ENCODE measurements at places on chromosomes 12 and 14.

DNA sequence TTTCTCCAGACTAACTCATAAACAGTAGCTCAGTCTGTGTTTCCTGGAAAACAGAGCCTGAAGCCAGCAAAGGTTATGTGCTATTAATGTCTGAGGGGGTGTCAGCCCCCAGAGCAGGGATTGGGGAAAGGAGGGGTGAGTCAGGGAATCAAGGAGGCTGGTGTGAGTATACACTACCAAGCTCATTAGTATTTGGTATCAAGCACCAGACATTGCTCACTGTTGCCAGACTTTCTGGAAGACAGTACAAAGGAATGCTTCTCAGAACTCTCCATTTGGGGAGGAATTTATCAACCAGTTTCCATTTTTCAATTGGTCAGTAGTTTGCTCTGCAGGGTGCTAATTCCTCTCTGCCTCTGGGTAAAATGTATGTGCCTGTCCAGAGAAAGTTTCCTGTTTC lies 443.4 kb downstream of the GLT1D1 start:
- DNase-seq, result no peak

DNA sequence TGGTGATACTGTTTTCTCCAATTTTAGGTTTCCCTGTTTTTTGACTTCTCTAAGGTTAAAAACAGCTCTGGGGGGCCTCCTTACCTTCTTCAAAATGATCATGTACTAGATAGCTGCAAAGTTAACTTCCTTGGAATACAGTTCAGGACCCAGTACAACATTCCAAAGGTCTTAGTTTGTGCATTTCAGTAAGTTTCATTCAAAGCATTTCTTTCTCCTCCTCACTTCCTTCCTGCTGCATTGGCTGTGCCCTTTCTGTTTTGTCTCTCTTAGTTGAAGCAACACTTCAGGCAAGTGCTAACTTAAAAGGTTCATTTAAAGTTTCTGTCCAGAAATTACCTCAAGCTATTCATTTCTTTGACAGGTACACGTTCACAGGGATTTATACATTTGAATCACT lies 95.7 kb downstream of the SCN8A start:
- no peak for DNase-seq

DNA sequence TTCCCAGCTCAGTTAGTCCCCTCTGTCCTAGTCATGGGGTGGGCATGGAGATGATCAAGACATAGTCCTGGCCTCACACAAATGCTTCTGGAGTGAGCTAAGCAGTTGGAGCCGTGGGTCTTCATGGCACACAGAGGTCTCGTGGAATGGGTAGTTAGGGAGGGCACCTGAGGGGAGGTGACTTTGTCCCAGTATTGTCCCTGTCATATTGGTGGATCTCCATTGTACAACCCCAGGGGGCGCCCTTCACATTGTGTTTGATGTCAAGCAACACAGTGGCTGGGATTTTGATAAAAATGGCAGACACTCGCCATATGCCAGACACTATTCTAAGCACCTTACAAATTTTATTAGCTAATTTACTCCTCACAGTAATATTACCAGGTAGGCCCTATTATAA lies 175.4 kb upstream of the LHX5 start:
- DNase-seq, result no peak

DNA sequence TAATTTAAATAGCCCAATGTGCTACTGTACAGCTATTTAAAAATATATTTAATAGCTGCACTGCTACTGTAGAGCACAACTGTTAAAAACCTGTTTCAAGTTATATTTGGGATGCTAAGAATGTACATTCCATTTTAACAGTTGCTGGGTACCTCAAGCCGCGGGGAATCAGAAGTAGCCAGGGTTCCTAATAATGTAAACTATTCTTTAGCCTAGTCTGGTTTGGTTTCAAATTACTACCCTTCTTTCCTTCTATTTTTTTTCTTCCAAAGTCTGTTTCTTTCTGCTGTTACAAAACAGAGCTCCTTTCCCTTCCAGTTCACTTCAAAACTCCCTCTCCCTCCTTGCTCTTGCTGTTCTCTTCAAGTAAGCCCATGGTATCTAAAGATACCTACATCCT lies 21.3 kb downstream of the SCAF11 start:
- DNase-seq, result no peak

GRCh38 chr12:107360482-107360881 lies 267.1 kb upstream of the CRY1 start:
- no peak for DNase-seq

DNA sequence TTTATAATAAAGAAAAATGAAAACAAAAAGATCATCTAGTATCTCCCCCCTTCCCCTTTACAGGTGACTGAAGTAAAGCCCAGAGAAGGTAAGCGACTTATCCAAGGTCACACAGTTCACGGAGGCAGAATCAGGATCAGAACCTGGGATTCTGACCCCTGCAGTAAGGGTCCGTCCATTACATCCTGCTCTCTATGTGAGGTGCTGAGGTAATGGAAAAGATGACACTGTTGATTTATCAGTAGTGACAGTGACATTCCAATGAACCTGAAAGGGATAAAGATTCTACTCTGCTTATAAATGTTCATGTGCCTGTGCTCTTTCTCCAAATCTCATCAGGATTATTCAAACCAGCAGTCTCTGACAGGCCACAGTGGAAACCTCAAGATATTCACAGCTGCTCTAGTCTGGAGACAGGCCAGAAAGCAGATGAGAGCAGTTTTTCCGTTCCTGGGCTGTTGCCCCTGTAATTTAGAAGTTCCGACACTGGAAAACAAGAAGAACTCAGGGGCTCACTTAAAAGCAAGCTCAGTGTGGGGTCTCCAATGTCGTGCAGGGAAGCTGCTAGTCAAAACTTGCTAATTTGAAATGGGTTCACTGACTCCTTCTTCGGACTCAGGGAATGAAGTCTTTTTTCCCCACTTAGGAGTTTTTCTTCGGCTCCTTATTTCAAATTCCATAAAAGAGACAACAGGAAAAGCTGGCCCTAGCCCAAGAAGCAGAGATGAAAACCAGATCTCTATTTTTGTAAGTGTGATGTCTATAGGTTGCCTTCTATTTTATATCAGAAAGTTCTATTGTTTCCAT lies 131.8 kb upstream of the EEA1 start:
- peak; percentile 52 for DNase-seq

- no peak for DNase-seq
Measured at GRCh38 chr14:54177641-54178621, 218.9 kb upstream of the CDKN3 start.

DNA sequence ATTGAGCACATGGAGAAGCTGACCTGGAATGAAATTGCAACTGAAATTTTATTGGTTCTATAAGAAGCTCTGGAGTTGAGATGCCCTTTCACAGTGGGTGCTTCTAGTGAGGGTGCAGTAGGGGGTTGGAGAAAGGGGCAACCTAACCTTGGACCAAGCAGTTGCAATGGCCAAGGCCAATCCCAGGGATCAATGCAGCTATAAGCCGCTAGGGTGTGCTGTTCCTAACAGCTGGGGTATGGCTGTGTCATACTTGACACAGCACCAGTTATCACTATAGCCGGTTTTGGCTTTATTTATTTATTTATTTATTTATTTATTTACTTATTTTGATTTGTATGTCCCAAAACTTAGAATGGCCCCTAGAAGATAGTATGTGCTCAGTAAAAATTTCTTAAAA lies 505.9 kb downstream of the FLRT2 start:
- DNase-seq, result no peak

GRCh38 chr12:27593266-27593665 lies 69.3 kb downstream of the PPFIBP1 start:
- no peak for DNase-seq

DNA sequence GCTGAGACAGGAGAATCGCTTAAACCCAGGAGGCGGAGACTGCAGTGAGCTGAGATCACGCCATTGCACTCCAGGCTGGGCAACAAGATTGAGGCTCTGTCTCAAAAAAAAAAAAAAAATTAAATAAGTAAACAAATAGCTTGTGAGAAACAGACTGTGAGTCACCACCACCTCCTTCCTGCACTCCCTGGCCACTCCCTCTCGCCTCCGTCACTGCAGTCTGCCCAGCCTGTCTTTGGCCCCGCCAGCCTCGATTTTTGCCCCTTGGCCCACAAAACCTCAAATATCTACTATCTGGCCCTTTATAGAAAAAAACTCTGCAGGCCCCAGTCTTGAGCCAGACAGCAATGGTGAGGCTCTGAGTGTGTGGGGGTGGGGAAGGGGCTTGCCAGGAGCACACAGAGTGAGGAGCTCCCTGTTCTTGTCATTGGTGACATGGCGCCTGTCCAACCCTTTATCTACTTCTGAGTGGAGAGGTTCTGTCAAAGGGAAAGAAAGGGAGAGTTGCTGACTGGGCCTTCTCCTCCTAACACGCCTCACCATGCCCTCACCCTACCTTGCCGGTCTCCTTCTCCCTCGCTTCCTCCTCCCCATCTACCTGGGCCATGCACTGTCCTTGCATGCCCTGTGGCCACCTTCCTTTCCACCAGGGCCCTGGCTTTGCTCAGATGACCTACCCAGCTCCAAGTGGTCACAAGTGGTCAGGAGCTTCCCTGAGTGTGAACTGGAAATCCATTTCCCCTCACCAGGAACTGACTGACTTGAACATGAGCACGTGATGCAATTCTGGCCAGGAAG lies 22.1 kb downstream of the LGMN start:
- DNase-seq, result no peak

- DNase-seq, result no peak
Measured at GRCh38 chr12:1633459-1633858, 4.4 kb downstream of the WNT5B start.

DNA sequence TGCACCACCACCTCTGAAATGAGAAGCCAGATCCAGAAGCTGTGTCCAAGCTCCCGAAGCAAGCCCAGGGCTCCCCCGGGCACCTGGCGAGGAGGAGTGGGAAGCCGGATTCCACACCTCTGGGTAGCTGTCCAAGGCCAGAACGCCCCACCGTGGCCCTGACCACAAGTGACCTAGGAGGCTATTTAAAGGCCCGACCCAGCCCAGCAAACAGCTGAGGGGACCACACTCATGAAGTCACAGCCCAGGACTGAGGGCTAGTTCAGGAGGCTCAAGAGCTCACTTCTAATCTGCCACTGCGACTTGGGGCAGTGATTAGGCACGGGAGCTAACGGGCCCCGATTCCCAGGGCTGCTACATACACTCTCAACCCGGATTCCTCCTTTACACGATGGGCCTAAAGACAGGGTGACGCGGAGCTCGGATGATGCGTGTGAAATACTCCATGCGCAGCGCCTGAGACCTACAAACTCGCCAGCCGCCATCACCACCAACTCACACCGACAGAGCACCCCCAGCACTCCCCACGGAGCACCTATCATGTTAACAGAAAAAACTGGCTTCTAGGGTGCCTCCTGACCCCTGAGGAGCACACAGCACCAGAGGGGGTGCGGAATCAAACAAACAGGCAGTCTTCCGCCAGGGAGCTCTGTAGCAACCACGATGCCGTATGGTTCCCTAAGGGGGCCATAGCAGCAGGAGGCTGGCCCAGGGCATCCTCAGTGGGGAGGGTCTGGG lies 84.0 kb upstream of the GPR68 start:
- no peak for DNase-seq

GRCh38 chr14:88007608-88008007 lies 2.7 kb downstream of the GPR65 start:
- no peak for DNase-seq

DNA sequence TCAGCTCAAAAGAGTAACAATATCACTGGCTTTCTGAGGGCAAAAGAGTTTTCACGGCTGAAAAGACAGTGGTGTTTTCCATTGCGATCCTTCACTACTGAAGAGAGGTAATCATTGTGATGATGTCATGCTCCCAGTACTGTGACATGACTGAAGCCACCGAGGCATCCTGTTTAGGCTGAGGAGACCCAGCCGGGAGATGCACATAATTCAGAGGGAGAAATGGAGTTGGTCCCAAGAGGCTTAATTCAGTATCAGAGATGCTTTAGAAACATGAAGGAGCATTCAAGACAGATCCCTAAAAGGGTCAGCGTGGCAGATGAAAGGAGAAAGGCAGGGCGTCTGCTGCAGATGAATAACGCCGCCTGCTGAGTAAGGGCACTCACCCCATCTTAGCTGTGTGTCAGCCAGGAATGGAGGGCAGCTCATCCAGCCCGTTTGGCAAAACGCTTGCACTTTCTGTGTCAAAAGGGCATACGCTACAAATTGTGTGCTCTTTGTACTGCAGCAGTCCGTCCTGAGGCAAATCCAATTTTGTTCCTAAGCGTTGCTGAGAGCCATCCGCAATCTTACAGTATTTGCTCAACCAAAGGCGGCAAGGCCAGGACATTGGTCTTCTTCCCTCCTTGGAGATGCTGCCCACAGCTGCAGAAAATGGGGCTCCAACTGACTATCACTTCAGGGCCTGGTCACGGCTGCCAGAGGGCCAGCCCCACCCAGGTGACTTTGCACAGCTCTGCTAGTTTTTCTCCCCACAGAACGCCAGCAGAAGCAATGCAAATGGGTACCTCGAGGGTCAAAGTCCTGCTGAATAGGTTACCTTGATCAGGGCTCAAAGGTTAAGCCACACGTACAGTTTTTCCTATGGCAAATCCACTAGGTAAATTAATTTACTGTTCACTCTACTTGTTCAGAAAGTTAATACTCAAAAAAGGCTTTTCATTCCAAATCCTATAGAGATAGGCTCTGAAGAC lies 23.5 kb downstream of the CCDC92 start:
- DNase-seq, result no peak

DNA sequence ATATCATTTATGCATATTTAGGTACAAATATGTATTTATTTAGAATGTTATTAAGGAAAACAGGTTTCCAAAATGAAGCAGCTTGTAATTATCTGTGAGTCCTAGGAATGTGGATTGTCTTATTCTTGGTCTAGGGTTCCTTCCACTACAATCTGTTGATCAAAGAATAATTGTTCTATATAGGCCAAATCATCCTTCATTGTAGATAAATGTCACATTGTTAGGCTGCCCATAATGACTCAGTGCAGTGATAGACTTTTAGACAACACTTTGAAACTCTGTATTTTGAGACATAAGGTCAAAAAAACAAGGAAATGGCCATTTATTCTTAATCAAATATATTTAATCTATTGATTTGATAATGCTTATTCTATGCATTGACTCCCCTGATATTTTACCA lies 283.0 kb downstream of the ACSS3 start:
- DNase-seq, result no peak

GRCh38 chr12:104844123-104844522 lies 114.0 kb downstream of the SLC41A2 start:
- DNase-seq, result no peak

- no peak for DNase-seq
Measured at GRCh38 chr12:46985816-46986215, 93.6 kb upstream of the PCED1B start.

DNA sequence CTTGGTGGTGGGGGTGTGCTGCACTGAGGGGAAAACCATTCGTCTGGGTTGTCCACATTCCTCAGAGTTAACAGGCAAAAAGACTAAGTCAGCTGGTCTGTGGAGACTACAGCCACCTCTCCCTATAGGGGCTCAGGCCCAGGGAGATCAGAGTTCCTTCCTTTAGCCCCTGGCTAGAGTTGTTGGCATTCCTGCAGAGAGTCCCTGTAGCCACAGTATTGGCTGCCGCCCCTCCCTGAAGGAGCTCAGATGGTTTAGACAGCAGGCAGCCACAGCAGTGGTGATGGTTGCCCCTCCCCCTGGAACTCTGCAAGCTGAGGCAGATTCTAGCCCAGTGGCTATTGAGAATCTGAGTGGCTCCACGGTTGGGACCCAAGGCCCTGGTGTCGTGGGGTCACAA lies 1072.5 kb upstream of the ATXN7L3B start:
- DNase-seq, result no peak

Data from SK-N-MC (cell line).